H54 (cell line): ENCODE measurements at places on chromosomes 7 and 10.

- DNase-seq: no peak
Measured at GRCh38 chr10:103736044-103736443, 119.3 kb downstream of the SH3PXD2A start.

- peak; percentile 71 for DNase-seq
Measured at GRCh38 chr10:47340608-47341170, 7.5 kb upstream of the RBP3 start.

- no peak for DNase-seq
Measured at GRCh38 chr10:38094927-38095574, 914 bp downstream of the ZNF37A start.

DNA sequence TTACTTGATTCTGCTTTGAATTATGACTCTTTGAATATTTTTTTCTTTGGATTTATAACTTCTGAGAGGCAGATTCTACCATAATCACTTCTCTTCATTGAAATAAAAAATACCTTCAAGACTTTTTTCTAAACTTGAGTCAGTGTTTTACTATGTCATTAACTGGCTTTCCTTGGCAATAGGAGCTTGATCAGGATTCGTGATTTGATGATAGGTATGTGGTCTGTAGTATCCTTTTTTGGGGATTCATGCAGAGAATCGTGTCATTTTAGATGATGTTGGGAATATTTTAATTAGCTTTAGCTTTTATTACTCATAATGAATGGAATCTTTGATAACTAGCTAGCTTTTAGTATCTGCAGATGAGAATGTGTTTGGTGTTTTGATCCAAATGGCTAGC is 83.3 kb downstream of the PHTF2 start:
- DNase-seq: no peak

DNA sequence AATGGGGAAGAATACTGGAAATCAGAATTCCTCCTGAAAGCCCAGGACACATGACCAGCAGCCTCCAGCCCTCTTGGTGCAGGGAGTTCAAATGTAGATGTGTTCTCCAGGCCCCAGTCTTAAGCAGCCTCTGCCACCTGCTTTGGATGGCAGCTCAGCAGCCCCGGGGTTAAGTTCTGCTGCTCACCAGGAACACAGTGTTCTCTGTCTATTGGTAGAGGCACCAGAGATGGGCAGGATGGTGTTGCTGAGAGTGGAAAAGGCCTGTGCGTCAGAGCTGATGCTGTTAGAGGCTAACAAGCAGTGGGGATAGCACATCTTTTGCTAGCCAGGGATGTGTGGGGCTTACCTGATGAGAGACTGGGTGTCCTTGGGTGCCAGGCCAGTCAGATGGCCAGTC is 56.8 kb downstream of the PAX2 start:
- no peak for DNase-seq

- DNase-seq: no peak
Measured at GRCh38 chr7:27170426-27171324, 3.4 kb downstream of the HOXA10 start.

GRCh38 chr7:148987751-148988512 is 40.4 kb downstream of the PDIA4 start:
- no peak for DNase-seq

- DNase-seq: no peak
Measured at GRCh38 chr10:121889212-121889611, 38.6 kb downstream of the ATE1 start.

DNA sequence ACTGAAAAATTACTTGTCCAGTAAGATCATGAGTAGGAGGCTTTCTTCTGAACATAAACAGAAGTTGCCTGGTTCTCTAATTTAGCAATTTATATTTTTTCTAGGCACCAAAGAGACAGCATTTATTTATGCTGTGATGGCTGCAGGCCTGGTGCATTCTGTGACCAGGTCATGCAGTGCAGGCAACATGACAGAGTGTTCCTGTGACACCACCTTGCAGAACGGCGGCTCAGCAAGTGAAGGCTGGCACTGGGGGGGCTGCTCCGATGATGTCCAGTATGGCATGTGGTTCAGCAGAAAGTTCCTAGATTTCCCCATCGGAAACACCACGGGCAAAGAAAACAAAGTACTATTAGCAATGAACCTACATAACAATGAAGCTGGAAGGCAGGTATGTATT is 2.8 kb downstream of the WNT16 start:
- DNase-seq: no peak
